ENCODE measurements at places on chromosomes 3 and 15. TPM values are rescaled to one million over a fixed set of nuclear protein-coding genes. Genes with fewer than 3 reads are reported as not detected.

TMEM207 gene
- total RNA-seq: not detected

GP5 gene
- total RNA-seq: 0.08 TPM

RASL12 gene
- 1.5 TPM for total RNA-seq

CDHR4 gene
- total RNA-seq: not detected

- no peak for ATAC-seq
Measured at GRCh38 chr15:51390966-51391422, 49.5 kb downstream of the GLDN start.

GRCh38 chr15:98891301-98891700 lies 116.3 kb downstream of the PGPEP1L start:
- ATAC-seq: no peak

DNA sequence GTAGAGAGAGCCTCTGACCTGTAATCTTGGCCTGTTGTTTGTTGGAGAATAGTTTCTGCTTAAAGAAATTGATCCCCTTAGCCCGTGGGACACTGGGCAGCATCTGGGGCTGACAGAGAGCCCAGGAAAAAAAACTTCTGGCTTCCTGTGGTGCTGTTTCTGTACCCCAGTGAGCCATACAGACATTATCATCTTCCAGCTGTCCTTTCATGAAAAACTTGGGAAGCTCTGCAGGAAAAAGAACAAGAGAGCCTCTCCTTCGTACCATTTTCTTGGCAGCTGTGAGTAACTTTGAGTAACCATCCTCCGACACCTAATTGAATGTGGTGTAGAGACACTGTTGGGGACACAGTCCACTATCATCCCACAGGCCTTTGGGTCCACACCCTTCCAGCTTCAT lies 333.0 kb downstream of the SHQ1 start:
- no peak for ATAC-seq

GRCh38 chr3:153928851-153929250 lies 192.3 kb upstream of the ARHGEF26 start:
- ATAC-seq: no peak

GRCh38 chr3:184584464-184584891 lies 22.9 kb downstream of the EPHB3 start:
- ATAC-seq: peak; percentile 7

- no peak for ATAC-seq
Measured at GRCh38 chr15:52922871-52923270, 132.7 kb upstream of the ONECUT1 start.

DNA sequence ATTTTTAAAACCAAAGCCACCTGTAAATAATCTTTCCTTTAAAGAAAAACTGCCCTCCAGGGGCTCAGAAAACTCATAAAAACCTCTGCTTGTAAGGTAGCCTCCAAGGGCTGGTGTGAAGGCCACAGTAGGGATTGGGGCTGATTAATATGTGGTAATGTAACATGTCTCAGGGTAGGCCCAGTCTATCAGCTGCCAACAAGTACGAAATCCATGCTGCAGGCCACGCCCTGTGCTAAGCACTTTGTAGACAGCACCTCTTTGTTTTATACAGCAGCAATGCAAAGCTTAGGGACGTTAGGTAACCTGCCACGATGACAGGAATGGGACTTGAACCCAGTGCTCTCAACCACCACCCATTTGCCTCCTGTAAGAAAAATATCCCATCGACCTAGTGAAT lies 65.6 kb upstream of the PRICKLE2 start:
- peak; percentile 94 for ATAC-seq

GRCh38 chr15:35043373-35044095 lies 41.6 kb downstream of the NANOGP8 start:
- no peak for ATAC-seq

DNA sequence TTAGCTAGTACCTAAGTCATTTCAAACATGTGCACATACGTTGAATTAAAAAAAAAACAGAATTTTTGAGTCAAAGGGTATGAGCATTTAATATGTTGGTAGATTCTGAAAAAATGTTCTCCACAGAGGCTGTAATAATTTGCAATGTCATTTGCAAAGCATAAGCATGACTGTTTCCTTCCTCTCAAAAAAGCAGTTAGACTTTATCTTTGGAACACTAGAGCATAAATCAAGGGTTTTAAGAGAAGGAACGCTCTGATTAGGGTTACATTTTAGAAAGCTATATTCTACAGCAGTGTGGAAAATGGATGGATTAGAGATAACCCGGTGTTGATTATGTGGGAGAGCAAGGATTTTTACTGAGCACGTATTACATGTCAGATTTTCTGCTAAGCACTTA lies 193.7 kb downstream of the WDR72 start:
- ATAC-seq: no peak

Measured in esophagus mucosa (tissue), 1 donor.